ENCODE measurements at places on chromosomes 2 and 18. TPM values are rescaled to one million over a fixed set of nuclear protein-coding genes. Genes with fewer than 3 reads are reported as not detected.

DNA sequence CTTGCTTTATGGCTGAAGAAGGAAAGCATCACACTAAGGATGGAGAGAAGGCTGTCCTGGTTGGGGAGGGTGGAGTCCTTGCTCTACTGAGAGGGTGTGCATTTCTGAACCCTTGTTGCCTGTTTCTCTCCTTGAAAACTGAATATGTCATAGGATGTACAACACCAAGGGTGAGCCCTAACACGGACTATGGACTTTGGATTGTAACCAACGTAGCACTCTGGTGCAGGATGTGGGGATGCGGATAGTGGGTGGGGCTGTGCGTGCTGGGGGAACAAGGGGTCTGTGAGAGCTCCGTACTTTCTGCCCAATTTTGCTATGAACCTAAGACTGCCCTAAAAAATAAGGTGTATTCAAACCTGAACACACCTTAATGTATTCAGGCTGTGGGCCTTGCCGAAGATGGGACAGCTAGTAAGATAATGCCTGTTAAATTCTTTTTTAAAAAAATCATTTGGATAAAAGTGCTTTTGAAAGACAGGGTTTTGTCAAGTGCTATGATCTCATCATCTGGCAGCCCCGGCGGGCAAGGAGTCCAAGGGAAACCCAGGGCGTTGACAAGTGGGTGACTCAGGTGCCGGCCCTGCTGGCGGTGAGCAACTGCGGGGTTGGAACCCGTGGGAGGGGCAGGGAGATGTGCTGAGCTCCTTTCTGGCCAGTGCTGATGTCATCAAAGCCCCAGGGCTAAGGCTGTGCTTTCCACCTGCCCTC lies 54.0 kb downstream of the GATA6 start:
- peaks cover 8% of the 10 kb centered on the region for H3K4me1 ChIP-seq
- no peak overlapping the region for H3K4me3 ChIP-seq
- H3K27me3 ChIP-seq = no peaks in the 10 kb centered on the region
- no peak overlapping the region for H3K27ac ChIP-seq

- no peaks in the 10 kb centered on the region for H3K36me3 ChIP-seq
- DNase-seq = no peak
Observed at GRCh38 chr2:64284751-64285150, 140.5 kb upstream of the PELI1 start.

DNA sequence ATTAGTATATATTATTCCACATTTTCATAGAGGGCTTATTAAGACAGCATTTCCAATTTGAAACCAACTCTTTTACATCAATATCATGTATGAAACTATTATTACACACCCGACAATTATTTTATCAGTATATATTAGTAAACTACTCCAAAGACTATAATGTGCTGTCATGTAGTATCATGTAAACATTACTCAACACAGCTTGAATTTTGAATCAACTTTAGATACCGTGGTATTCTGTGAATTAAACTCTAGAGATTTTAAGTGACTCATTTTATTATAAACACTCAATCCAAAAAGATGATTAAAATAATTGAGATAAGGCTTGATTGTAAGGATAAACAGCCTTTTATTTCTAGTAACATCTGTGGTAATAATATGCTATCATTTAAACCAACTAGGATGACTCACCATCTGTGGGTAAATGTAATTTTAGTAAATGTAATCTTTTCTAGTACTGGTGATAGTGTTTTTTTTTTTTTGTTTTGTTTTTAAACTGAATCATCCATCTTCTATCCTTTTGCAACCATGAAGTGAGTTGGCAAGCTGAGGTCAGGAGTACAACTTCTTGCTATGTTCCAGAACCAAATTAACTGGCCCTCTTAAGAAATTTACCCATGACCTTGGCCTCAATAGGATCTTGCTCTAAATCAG lies 144.3 kb upstream of the SMAD7 start:
- H3K27me3 ChIP-seq = no peaks in the 10 kb centered on the region
- H3K27ac ChIP-seq = no peak overlapping the region
- peaks cover 16% of the 10 kb centered on the region for H3K4me1 ChIP-seq
- peaks cover 15% of the 10 kb centered on the region for H3K36me3 ChIP-seq
- DNase-seq = no peak
- H3K4me3 ChIP-seq = no peak overlapping the region

- no peak overlapping the region for H3K4me3 ChIP-seq
- no peaks in the 10 kb centered on the region for H3K4me1 ChIP-seq
- no peaks in the 10 kb centered on the region for H3K27me3 ChIP-seq
- DNase-seq = no peak
- no peak overlapping the region for H3K27ac ChIP-seq
- no peaks in the 10 kb centered on the region for H3K36me3 ChIP-seq
Observed at GRCh38 chr2:9313443-9313842, 106.8 kb downstream of the ASAP2 start.

- no peak overlapping the region for H3K27ac ChIP-seq
- H3K4me3 ChIP-seq = no peak overlapping the region
- DNase-seq = no peak
- H3K36me3 ChIP-seq = no peaks in the 10 kb centered on the region
- peaks cover 8% of the 10 kb centered on the region for H3K27me3 ChIP-seq
- no peaks in the 10 kb centered on the region for H3K4me1 ChIP-seq
Observed at GRCh38 chr18:56574861-56575260, 63.5 kb downstream of the TXNL1 start.

- DNase-seq = no peak
- H3K4me1 ChIP-seq = peaks cover 2% of the 10 kb centered on the region
- H3K27me3 ChIP-seq = peaks cover 8% of the 10 kb centered on the region
- peak overlapping the region; percentile 12 for H3K27ac ChIP-seq
- H3K36me3 ChIP-seq = no peaks in the 10 kb centered on the region
Observed at GRCh38 chr2:20525041-20526035, 78.5 kb downstream of the RHOB start.

Gene ANKRD30BL
- not detected for total RNA-seq

Gene NCKAP5
- total RNA-seq = not detected

Gene POLR1A
- total RNA-seq = 38.2 TPM

Gene RND3
- total RNA-seq = not detected

All from activated CD8-positive, alpha-beta memory T cell treated with anti-CD3 and anti-CD28 coated beads, Interleukin-2, amount 10 ng/mL, durations not matched to agents 7 days and 5 days (primary cell).